ENCODE measurements at places on chromosomes 7 and 10.

- DNase-seq = no peak
Observed at GRCh38 chr7:98046816-98047215, 56.8 kb upstream of the OCM2 start.

DNA sequence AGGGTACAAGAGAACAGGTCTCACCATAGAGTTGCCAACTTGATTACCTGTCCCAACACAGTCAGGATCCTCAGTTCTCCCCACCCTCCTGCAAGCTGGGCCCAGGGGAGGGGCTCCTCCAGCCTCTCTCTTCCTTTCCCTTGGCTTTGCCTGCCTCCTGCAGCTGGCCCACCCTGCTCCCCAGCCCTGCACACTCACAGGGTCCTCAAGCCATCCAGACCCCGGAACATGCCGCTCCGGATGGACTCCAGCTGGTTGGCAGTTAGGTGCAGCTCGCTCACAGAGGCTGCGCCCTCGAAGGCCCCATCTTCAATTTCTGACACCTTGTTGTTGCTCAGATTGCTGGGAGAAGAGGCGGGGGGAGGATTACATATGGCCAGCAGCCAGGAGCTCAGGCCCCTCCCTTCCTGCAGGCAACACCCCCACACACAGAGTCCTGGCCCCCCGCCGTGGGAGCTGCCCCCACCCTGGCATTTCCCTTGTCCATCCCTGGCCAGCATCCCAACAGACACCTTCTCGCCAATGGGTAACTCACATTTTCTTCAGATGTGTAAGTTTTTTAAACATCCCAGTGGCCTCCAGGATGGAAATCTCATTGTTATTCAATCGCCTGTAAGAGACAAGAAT, 139.2 kb downstream of the SLIT1 start:
- DNase-seq = no peak

GRCh38 chr10:28812384-28813372, 135.4 kb downstream of the BAMBI start:
- no peak for DNase-seq

DNA sequence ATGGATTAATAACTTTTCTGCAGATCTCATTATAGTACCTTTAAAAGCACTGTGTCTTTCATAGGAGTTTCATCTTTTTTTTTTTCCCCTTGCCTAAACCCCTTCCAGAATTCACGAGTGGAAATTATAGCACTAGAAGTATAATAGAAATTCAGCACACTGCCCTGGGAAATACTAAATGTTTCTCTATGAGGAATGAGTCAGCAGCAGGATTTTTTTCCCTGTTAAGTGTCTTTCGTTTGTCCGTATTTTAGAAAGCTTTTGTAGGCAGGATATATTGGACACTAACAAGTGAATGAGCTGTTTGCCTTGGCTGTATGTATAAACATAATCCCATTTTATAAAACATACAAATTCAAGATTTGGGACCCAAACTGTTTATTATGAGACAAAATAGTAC, 105.8 kb downstream of the EXOC4 start:
- DNase-seq = no peak

DNA sequence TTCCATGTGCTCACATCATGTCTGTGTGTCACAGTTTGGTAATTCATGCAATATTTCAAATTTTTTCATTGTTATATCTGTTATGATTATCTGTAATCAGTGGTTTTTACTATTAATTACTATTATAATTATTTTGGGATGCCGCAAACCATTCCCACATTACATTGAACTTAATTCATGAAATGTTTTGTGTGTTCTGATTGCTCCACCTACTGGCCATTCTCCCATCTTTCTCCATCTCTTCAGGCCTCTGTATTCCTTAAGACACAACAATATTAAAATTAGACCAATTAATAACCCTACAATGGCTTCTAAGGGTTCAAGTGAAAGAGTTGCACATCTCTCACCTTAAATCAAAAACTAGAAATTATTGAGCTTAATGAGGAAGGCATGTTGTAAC, 398.5 kb downstream of the PCDH15 start:
- no peak for DNase-seq

GRCh38 chr7:48887500-48887899, 36.8 kb upstream of the CDC14C start:
- DNase-seq = no peak

- DNase-seq = no peak
Observed at GRCh38 chr7:143046426-143046851, 5.7 kb upstream of the OR6V1 start.

All from type B pancreatic cell (in vitro differentiated cells).